GM23248 (cell line): ENCODE measurements at places on chromosomes 3 and 15. TPM values are rescaled to one million over a fixed set of nuclear protein-coding genes. Genes with fewer than 3 reads are reported as not detected.

The SNTN gene
- total RNA-seq = not detected in 2 replicates

The PPP1R14D gene
- not detected in 2 replicates for total RNA-seq

The CPLX3 gene
- total RNA-seq = not detected in 2 replicates

- no peaks in the 10 kb centered on the region for H3K4me1 ChIP-seq
- DNase-seq = no peak
- H3K27me3 ChIP-seq = no peaks in the 10 kb centered on the region
- H3K27ac ChIP-seq = no peak overlapping the region
- no peak overlapping the region for H3K4me3 ChIP-seq
- peaks cover 51% of the 10 kb centered on the region; the same call in 1 of the 2 replicates for H3K36me3 ChIP-seq
Measured at GRCh38 chr15:78922527-78922926, 22.3 kb downstream of the CTSH start.

DNA sequence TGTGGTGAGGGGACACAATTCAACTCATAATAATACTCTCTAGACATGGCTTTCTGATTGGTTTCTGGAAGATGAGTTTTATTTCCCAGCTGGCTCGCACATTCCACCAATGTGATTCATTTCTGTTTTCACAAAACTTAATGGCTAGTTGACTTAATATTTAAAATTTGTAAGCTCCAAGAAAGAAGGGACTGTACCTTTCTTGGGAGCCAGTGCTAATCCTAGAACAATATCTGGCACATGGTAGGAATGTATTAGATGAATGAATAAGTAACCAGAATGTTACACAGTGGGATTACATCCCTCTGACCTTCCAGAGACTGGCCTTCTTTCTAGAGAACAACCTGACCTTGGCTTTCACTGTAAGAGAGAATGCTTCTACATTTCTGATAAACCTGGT is 262.8 kb downstream of the RORA start:
- no peak overlapping the region for H3K4me3 ChIP-seq
- H3K27ac ChIP-seq = peak overlapping the region; percentile 43
- no peaks in the 10 kb centered on the region for H3K27me3 ChIP-seq
- H3K4me1 ChIP-seq = peaks cover 44% of the 10 kb centered on the region
- no peaks in the 10 kb centered on the region for H3K36me3 ChIP-seq

GRCh38 chr15:69117431-69117871 is 43.0 kb upstream of the GLCE start:
- H3K36me3 ChIP-seq = no peaks in the 10 kb centered on the region
- H3K4me3 ChIP-seq = no peak overlapping the region
- peaks cover 86% of the 10 kb centered on the region for H3K27me3 ChIP-seq
- no peak overlapping the region for H3K27ac ChIP-seq
- no peak for DNase-seq

DNA sequence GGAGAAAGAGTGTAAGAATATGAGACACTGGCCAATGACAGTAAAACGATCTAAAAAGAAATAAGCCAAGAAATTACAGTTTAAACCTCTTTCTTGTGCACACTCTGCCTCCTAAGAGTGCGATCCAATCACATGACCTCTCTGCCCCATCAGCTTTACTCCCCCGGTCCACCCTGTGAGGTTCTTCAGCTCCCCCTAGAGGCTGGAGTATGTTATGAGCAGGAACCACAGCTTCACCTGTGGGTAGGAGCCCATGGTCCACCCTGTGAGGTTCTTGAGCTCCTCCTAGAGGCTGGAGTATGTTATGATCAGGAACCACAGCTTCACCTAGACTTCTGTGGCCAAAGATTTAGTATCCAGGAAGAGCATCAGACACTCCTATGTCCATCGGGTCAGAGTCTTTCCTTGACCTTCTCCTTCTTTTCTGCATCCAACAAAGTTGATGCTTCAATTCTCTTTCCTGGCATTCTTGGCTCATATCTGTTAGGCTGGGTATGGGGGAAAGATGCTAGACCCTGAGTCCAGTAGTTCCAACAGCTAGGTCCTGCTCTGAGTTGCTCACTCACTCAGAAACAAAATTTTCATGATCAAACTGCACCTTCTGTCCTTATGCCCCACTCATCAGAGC is 164.0 kb downstream of the MINAR1 start:
- H3K4me3 ChIP-seq = no peak overlapping the region
- no peaks in the 10 kb centered on the region for H3K36me3 ChIP-seq
- no peak overlapping the region for H3K27ac ChIP-seq
- H3K27me3 ChIP-seq = peaks cover 4% of the 10 kb centered on the region; the same call in 1 of the 2 replicates

DNA sequence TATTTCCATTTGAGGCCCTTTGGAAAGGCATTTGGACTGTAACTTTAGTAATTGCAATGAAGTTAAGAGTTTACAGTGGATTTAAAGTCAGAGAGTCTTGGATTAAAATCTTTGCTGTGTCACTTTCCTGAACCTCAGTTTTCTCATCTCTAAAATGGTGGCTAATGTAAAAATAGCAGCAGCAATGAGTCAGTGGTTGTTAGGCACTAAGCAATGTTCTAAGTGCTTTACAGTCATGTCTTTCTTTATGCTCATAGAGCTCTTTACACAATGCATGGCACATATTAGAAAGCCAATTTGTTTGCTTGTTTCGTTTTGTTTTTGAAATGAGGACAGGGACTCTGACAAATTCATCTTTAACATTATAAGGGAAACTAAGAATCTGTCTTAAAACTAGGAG is 222.7 kb upstream of the DNAJC19 start:
- no peak overlapping the region for H3K27ac ChIP-seq
- no peak overlapping the region for H3K4me3 ChIP-seq
- H3K27me3 ChIP-seq = no peaks in the 10 kb centered on the region
- no peaks in the 10 kb centered on the region for H3K4me1 ChIP-seq

DNA sequence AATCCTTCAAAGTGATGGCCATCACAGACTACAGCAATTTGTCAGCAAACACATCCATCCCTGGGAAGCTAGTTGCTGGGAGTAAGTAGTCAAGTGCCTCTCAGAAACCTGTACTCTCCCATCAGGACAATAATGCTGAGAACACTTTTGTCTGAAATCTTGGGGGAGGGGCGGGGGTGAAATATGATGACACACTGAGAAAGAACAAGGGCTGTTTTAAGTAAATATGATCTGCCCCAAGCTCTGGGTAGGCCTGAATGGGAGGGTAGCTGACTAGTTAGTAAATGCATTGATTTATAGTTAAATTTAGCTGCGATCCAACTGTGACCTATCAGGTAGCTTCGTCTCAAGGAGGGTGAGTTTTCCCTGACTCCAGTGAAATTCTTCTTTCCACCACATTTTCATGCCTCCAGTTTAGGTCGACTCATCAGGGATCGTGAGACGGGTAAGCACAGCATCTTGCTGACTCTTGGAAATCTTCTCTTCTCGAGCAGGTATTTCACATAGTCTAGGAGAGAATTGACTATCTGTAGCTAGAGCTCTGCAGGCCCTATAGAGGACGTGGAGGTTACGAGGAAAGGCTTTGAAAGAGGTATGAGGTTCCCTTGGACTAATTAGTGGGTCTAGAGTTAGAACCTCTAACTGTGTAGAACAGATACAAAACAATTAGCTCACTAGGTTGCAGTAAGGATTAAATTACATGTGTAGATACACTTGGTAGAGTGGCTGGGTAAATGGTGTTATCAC is 213.4 kb upstream of the SLC2A2 start:
- H3K27ac ChIP-seq = no peak overlapping the region
- no peak overlapping the region for H3K4me3 ChIP-seq
- no peaks in the 10 kb centered on the region for H3K4me1 ChIP-seq
- no peak for DNase-seq

- H3K36me3 ChIP-seq = no peaks in the 10 kb centered on the region
- no peak overlapping the region for H3K4me3 ChIP-seq
- no peak overlapping the region for H3K27ac ChIP-seq
- DNase-seq = no peak
- peaks cover 8% of the 10 kb centered on the region for H3K4me1 ChIP-seq
- H3K27me3 ChIP-seq = no peaks in the 10 kb centered on the region
Measured at GRCh38 chr3:48406443-48407431, 23.1 kb downstream of the PLXNB1 start.

DNA sequence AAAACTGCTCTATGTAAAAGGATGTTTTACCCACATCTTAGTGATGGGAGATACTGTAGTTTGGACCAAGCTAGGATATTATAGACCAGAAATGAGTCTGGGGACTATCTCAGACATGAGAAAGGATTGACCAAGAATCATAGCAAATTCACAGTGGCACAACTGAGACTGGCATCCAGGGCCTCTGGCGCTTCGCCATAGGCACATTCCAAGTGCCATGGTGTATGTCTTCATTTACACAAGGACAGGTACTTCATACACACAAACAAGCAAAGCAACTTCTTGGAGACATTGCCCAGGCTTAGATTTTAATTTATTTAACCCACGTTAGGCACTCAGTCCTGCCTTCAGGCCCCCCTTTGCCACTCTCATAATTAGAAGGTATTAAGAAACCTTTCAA is 28.9 kb downstream of the CACNA1D start:
- H3K27me3 ChIP-seq = no peaks in the 10 kb centered on the region; the same call in 1 of the 2 replicates
- no peaks in the 10 kb centered on the region for H3K36me3 ChIP-seq
- no peak overlapping the region for H3K4me3 ChIP-seq
- no peak for DNase-seq
- no peak overlapping the region for H3K27ac ChIP-seq
- no peaks in the 10 kb centered on the region for H3K4me1 ChIP-seq

- no peak overlapping the region for H3K4me3 ChIP-seq
- H3K27ac ChIP-seq = no peak overlapping the region
- H3K4me1 ChIP-seq = no peaks in the 10 kb centered on the region
Measured at GRCh38 chr3:108501535-108501934, 8.9 kb downstream of the MYH15 start.

DNA sequence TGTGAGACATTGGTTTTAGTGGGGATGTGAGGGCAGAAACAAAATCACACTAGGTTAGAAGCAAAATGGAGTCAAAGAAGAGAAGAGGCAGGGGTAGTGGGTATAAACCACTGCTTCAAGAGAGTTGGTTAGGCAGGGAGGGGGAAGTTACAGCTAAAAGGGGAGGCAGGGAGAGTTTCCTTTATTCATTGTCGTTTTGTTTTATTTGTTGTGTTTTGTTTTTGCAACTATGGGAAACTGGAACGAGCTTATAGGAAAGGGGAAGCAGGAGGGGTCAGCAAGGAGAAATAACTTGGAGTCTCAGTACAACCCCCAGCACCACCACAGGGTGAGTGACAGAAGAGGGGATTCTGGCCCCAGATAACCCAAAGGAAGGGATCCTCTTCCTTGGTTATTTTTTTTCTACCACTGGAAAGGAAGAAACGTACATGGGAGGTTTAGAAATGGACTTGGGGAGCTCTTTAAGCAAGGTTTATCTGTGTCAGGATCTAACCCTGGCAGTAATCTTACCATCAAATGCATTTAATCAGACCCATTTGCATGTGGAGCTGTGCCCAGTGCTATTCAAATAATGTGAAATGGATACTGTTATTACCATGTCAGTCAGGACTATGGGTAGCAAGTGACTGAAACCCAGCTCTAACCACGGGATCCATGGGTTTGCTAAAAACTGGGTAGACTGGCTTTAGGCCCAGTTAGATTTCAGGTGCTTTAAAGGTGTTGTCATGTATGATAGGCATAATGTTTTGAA is 68.7 kb downstream of the CCNL1 start:
- DNase-seq = no peak
- H3K36me3 ChIP-seq = no peaks in the 10 kb centered on the region
- no peak overlapping the region for H3K27ac ChIP-seq

DNA sequence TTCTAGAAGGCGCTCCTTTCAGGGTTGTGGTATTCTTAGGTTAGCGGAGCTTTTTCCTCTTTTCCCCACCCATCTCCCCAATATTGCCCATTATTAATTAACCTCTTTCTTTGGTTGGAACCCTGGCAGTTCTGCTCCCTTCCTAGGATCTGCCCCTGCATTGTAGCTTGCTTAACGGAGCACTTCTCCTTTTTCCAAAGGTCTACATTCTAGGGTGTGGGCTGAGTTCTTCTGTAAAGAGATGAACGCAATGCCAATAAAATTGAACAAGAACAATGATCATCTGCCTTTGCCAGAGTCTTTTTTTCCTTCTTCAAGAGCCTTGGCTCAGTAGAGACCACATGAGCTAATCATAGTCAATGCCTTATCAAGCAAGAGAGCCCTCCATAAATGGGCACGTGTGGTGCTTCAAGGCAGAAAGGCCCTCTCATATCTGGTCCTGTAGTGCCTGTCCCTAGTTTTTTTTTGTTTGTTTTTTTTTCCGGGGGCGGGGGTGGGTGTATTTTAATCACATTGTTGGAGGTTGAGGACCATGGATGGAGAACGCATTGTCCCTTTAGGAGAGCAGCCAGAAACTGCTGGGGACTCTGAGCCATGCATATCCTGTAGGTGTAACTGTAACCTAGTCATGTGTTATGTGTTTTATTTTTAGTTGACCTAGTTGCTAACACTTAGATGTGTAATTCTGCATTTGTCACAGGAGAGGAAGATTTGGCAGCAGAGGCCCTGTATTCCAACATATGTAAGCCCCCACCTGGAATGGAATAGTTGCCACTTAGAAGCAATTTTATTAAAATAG is 64.7 kb upstream of the ACAD9 start:
- no peaks in the 10 kb centered on the region for H3K27me3 ChIP-seq
- no peak overlapping the region for H3K27ac ChIP-seq
- no peaks in the 10 kb centered on the region for H3K4me1 ChIP-seq
- peaks cover 43% of the 10 kb centered on the region; the same call in 1 of the 2 replicates for H3K36me3 ChIP-seq

GRCh38 chr15:52783929-52784798 is 6.0 kb downstream of the ONECUT1 start:
- no peak overlapping the region for H3K27ac ChIP-seq
- H3K36me3 ChIP-seq = no peaks in the 10 kb centered on the region
- H3K27me3 ChIP-seq = peaks cover 90% of the 10 kb centered on the region
- no peaks in the 10 kb centered on the region for H3K4me1 ChIP-seq

DNA sequence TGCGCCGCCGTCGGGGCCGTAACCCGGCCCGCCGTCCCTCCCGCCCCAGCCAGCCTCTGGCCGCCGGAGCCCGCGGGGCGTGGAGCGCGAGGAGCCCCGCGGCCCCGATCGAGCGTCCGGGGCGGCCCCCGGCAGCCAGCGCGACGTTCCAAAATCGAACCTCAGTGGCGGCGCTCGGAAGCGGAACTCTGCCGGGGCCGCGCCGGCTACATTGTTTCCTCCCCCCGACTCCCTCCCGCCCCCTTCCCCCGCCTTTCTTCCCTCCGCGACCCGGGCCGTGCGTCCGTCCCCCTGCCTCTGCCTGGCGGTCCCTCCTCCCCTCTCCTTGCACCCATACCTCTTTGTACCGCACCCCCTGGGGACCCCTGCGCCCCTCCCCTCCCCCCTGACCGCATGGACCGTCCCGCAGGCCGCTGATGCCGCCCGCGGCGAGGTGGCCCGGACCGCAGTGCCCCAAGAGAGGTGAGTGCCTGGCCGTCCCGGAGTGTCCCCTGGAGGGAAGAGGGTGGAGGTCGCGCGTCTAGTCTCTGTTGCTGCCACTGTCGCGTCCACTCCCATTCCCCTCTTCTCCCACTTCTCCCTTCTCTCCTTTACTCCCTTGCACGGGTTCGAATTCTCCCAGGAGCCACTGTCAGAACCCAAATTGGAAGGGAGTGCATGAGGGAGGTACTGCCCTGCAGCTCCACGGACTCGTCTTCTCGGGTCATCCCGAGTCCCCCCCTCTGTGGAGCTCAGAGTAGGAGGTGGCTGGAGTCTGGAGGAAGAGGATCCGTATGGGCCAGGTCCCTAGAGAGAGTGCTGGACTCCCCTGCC is 585 bp downstream of the CSK start:
- peak overlapping the region; percentile 87 for H3K4me3 ChIP-seq
- no peak overlapping the region for H3K27ac ChIP-seq
- no peaks in the 10 kb centered on the region for H3K27me3 ChIP-seq
- H3K4me1 ChIP-seq = peaks cover 29% of the 10 kb centered on the region
- DNase-seq = peak; percentile 55
- no peaks in the 10 kb centered on the region for H3K36me3 ChIP-seq
